MG63 (cell line): ENCODE measurements at places on chromosomes 12 and 14.

- DNase-seq = no peak
Observed at GRCh38 chr14:94031883-94032279, 5.7 kb downstream of the OTUB2 start.

GRCh38 chr12:131929581-131930456 is 743 bp downstream of the PUS1 start:
- peak; percentile 40 for DNase-seq

- DNase-seq = no peak
Observed at GRCh38 chr14:34220921-34221320, 241.1 kb downstream of the SPTSSA start.

GRCh38 chr12:105613887-105614286 is 283.4 kb downstream of the C12orf75 start:
- DNase-seq = no peak

DNA sequence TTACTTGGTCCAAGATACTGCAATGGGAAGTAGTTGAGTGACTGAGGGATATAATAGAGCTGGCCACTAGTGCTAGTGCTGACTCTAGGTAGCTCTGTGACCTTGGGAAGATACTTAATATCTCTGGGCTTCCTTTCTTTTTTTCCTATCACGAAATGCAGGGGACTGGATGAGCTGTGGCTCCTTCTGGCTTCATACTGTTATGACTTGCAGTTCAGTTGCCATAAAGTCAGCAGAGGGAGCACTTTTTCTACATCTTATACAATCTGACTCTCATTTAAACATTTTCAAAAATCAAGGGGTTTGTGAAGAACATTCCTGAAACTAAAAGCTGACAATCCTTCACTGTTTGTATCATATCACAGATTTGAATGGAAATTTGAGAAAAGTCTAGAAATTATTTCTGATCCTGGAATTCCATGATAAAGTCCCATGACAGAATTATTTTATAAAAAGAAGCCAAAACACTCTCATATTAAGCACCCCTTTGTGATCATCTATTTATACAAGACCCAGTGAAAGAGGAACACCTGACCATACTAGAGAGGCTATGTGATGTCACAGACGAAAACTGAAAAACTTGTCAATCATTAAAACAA is 5.3 kb downstream of the BHLHE41 start:
- DNase-seq = no peak

DNA sequence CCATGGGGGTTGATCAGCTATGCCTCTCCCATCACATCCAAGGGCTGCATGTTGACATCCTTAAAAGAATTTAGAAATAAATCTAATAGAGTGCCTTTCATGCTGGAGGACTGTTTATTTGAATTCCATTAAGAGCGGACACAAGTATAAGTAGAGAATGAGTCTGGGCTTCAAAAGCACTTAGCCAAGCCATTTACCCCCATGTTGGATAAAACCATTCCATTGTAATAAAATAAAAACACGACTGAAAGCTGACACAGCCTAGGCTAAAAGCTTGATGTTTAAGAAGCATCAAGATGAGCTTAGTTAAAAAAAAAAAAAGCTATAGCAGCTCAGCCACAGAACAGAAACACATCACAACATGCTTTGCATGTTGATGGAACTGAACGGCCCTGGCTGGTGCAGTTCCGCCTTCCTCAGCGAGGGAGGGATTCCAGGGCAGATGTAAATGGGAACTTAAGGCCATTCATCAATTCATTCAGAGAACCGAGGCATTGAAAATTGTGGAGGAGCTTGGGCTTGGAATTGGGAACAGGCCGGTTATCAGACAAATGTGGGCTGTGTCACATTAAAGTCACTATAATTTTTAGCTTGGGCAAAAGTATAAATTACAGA is 41.2 kb downstream of the TMEM132D start:
- no peak for DNase-seq

GRCh38 chr14:88276923-88277596 is 46.0 kb downstream of the KCNK10 start:
- no peak for DNase-seq

GRCh38 chr14:75631453-75631831 is 29.2 kb downstream of the ERG28 start:
- DNase-seq = no peak
